Activated T-helper 1 cell treated with anti-CD3 and anti-CD28 coated beads, Interleukin-12 subunit alpha, Interleukin-12 subunit beta, Interleukin-2, Interleukin-4 antibody, amounts not matched to agents 30 ng/mL and 10 ng/mL and 1 ng/mL, durations not matched to agents 14 hours and 24 hours and 36 hours (primary cell): ENCODE measurements at places on chromosomes 13 and 19. TPM values are rescaled to one million over a fixed set of nuclear protein-coding genes. Genes with fewer than 3 reads are reported as not detected.

The SHD gene
- not detected in 2 replicates for total RNA-seq

The HRC gene
- total RNA-seq = not detected in 2 replicates

The ZNF808 gene
- total RNA-seq = 19.1 and 20.0 TPM in 2 replicates

The ATXN8OS gene
- total RNA-seq = not detected in 2 replicates

The CYP2B6 gene
- total RNA-seq = not detected in 2 replicates

The SLITRK6 gene
- not detected in 2 replicates for total RNA-seq

The TPRX2 gene
- not detected in 2 replicates for total RNA-seq

The TPRX1 gene
- not detected in 2 replicates for total RNA-seq

The F2RL3 gene
- total RNA-seq = not detected in 2 replicates

GRCh38 chr13:48400090-48400694 lies 12.7 kb downstream of the LPAR6 start:
- no peak for DNase-seq

GRCh38 chr13:108360139-108360538 lies 90.6 kb downstream of the TNFSF13B start:
- no peak for DNase-seq

DNA sequence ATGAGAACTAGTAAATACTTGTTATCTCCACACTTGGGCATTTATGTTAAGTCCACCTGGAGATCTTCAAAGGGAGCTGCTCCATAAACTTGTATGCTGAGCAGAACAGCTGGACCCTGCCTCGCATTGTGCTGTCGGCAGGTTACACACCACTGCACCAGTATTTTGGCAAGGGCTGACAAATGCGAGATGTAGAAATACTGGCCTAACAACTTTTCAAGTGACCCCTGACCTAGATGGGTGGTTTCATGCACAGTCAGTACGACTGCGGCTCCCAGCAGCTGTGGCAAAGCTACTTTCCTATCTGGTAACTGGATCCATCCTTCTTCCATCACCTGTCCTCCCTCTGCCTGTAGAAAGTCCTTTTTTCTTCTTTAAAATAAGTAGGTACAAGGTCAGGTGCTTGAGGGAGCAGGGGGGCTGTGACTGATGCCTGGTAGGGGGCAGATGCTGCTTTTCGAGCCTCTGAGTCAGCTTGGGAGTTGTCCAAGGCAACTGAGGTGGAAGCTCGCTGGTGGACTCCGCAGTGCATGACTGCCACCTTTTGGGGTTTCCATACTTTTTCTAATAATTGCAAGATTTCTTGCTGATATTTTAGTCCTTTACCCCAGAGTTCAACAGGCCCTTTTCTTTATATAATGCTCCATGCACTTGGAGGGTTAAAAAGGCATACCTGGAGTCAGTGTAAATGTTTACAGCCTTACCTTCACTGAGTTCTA lies 86.8 kb downstream of the SLC25A15 start:
- no peak for DNase-seq

GRCh38 chr19:43476606-43477005 lies 11.2 kb upstream of the LYPD3 start:
- no peak for DNase-seq

DNA sequence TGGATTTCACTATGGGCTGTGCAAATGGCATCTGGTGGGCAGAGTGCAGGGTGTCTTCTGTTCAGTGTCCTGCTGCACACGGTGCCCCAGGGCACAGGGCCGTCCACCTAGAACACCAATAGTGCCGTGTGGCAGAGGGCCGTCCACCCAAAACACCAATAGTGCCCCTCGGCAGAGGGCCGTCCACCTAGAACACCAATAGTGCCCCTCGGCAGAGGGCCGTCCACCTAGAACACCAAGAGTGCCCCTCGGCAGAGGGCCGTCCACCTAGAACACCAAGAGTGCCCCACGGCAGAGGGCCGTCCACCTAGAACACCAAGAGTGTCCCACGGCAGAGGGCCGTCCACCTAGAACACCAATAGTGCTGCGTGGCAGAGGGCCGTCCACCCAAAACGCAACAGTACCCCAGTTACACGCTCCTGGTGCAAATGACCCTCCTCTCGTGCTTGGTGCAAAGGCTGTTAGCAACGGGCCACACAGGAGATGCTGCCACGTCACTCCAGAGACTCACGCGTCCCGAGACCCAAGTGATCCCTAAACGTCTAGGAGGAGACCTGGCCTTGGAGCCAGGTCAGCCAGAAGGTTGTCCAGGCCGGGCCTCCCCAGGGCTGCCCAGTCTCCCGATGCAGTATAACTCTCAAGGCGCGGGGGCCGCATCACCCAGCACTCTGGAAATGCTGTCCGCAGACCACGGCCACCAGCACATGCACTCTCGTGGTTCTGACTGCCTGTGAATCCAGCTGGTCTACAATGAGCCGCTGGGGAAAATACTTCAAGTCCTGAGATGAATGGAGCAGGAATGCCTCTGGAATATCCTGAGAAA lies 51.5 kb downstream of the RASA3 start:
- no peak for DNase-seq

GRCh38 chr13:62626771-62627170 lies 1211.1 kb upstream of the PCDH20 start:
- DNase-seq = no peak

GRCh38 chr19:3599776-3600187 lies 6.9 kb downstream of the TBXA2R start:
- no peak for DNase-seq

DNA sequence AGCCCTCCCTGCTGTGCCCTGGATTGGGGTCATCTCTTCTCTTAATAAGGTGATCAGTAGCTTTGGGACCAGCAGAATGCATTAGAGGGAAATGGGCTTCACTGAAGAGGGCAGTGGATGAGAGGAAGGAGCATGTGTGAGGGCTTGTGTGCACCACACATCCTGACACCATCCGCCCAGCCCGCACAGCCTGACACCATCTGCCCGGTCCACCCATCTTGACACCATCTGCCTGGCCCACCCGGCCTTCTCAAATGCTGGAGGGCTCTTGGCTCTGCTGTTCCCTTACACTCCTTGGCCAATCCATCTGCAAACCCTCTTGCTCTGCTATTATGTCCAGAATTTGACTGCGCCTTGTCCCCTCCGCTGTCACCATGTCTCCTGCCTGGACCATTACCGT lies 41.8 kb downstream of the BICRA start:
- no peak for DNase-seq

DNA sequence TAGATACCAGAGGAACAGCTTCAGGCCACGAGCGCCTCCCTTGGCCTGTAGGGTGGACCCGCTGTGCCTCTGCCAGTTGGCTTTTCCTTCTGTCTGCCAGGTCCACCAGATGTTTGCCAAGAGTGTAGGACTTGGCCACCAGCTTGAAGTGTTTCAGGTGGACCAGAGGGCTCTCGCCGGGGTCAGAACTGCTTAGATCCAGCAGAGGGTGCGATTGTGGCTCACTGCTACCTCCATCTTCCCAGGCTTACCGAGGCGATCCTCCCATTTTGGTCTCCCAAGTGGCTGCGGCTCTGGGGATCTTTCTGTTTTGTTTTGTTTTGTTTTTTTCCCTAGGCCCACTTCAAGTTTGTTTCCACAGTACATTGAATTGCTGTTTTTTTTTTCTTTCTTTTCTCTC lies 23.0 kb upstream of the ZNF730 start:
- DNase-seq = no peak

- no peak for DNase-seq
These were observed 19.0 kb downstream of the OLFM2 start for GRCh38 chr19:9917321-9917720.

GRCh38 chr19:21704320-21704719 lies 63.1 kb downstream of the ZNF100 start:
- no peak for DNase-seq

DNA sequence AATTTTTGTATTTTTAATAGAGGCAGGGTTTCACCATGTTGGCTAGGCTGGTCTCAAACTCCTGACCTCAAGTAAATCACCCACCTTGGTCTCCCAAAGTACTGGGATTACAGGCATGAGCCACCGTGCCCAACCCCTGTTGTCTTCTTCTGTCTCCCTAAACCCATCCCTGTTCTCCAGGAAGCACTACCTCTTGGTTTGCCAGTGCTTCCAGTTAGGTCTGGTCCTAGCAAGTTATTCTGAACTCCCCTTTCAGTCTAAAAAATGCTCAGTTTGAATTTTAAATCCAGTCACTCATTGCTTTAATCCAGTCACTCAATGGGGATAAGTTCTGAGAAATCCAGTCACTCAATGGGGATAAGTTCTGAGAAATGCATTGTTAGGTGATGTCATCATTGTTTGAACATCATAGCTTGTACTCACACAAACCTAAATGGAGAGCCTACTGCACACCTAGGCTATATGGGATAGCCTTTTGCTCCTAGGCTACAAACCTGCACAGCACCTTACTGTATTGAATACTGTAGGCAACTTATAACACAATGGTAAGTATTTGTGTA lies 8.0 kb upstream of the ATP4A start:
- no peak for DNase-seq

- DNase-seq = no peak
These were observed 74.9 kb downstream of the SOX1 start for GRCh38 chr13:112141643-112142400.

GRCh38 chr13:94344126-94344818 lies 135.2 kb downstream of the DCT start:
- no peak for DNase-seq

DNA sequence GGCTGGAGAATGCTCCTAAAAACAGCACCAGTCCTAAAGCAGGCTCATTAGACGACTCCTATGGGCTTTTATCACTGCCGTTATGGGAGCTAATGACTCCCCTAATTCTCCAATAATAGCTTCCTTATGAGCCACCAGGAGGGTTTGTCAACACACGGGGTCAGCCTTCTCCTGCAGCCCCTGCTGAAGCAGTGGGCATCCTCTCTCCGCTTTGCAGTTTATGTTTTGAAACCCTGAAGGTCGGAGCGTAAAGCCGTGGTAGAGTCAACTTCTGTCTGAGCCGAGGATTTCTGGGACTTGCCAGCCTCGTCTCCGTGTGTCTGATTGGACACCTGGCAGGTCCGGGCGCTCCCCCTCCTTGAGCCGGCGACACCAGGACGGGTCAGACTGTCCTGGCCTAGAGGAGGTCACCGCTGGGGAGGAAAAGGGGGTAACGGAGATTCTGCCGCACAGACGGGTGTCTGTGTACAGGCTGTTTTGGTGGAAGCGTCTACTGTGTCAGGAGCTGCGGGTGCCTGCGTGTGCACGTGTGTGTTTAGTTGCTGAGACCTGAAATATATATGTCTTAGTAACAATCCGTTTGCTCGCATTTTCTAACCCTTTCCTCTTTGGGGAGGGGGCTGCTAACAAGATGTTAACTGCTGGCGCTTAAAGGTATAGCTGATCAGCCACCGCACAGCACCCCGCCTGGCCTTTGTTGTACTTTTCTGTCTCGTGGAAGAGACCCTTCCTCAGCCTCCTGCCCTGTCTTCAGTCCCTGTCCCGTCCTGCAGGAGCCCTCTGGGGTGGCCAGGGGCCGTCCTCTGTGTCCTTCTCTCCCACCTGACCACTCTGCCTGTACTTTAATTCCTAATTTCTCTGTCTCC lies 1.9 kb downstream of the KDM4B start:
- DNase-seq = no peak

DNA sequence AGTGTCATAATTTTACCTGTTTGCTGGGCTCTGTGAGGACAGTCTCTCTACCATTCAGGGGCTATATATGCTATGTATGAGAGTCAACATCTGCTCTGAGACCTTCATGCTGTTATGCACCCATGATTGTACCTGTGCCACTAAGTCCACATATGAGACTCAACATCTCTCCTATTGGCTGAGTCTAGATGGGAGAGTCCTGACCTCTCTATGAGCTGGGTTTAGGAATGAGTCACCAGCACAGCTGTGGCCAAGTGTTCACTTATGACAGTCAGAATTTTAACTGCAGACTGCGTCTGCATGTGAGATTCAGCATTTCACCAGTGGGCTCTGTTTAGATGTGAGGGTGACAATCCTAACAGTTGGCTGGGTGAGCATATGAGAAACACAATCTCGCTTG lies 49.5 kb downstream of the ZNF729 start:
- DNase-seq = no peak

GRCh38 chr13:80945328-80945727 lies 604.4 kb upstream of the SPRY2 start:
- no peak for DNase-seq

- no peak for DNase-seq
These were observed 2.1 kb downstream of the DAPK3 start for GRCh38 chr19:3968556-3969434.

DNA sequence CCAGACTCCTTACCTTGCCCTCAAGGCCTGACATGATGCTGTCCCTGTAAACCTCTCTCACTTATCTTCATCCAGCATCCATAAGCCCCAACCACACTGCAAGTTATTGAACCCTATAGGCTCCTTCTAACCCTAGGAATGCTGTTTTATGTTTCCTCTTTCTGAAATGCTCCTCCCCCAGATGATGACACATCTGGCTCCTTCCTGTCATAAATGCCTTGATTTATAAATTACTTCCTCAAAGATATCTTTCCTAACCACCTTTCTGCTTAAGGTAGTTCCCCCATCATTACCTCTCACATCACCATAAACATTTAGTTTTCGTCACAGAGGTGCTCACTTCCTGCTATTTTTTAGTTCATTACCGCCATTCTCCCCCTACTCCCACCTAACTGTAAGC lies 12.3 kb downstream of the RUBCNL start:
- DNase-seq = no peak

DNA sequence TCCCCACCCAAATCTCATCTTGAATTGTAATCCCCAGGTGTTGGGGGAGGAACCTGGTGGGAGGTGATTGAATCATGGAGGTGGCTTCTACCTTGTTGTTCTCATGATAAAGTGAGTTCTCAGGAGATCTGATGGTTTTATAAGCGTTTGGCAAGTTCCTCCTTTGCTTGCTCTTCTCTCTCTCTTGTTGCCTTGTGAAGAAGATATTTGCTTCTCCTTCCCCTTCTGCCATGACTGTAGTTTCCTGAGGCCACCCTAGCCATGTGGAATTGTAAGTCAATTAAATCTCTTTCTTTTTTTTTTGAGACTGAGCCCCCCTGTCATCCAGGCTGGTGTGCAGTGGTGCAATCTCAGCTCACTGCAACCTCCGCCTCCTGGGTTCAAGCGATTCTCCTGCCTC lies 34.4 kb downstream of the VSTM1 start:
- DNase-seq = no peak

GRCh38 chr19:35161434-35161743 lies 6.9 kb downstream of the FXYD5 start:
- no peak for DNase-seq
